NCI-H1436 treated with DMSO at 0.1 percent for 48 hours (cell line): ENCODE measurements at places on chromosomes 4 and X.

DNA sequence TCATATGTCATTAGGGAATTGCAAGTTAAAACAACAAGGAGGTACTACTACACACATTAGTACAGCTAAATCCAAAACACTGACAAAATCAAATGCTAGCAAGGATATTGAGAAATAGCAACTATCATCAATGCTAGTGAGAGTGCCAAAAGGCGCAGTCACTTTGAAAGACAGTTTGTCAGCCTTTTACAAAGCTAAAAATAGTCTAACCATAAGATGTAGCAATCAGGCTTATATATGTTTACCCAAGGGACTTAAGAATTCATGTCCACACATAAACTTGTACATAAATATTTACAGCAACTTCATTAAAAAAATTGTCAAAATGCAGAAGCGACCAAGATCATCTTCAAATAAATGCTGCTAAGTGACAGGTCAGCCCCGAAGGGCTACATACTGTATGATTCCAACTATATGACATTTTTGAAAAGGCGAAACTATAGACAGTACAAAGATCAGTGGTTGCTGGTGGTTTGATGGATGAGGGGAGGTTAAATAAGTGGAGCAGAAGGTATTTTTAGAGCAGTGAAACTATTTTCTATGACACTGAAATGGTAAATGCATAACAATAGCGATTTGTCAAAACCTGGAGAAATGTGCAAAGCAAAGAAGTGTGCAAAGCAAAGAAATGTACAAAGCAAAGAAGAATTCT lies 704.8 kb downstream of the ARAP2 start:
- DNase-seq: no peak

GRCh38 chrX:38220024-38220414 lies 652 bp downstream of the SRPX start:
- no peak for DNase-seq

DNA sequence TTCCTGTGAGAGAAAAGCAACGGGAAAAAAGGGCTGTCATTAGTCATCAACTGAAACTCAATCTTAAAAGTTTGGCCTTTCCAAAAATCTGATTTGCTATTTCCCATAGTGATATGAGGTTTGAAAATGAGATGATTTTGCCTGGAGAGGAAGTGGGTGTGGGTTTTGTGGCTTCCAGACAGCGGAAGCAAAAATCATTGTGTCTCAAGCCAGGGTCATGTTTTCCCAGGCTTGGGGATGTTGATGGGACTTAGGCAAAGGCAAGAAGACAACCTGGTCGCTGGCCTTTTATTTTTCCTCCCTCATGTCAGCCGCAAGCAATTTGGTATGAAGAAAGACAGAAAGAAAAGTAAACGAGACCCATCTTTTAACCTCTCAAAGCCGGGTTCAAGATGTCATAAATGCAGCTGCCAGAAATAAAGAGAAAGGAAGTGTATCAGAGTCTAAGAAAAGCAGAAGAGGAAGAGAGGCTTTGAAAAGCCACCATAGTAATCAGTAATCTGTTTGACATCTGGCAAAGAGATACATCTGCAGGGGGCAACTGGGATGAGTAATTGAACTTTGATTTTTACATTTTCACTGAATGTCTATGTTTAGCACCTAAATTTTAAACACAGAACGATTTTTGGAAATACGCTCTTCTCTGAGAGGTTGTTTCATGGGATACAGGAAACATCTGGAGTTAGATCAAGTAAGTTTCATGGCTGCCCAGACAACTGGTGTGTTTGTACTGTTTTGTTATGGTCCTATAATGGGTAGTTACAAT lies 521.6 kb upstream of the SLIT2 start:
- DNase-seq: no peak

DNA sequence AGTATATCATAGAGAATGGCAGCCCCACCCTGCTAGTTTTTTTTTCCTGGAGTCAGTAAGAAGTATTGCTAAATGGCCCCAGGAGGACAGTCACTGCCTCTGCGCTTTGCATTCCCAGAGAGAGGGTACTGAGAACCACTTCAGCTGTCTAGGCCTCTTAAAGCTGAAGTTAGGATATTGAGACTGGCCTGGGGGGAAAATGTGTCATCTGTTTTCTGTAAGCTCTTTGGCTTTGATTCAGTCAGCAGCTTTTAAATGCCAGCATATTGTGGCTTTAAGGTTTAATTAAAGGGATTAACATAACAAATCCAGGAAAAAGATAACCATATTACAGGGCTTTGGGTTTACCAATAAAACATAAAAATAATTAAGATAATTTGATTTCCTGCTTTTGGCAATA lies 852.0 kb downstream of the PCDH18 start:
- no peak for DNase-seq

DNA sequence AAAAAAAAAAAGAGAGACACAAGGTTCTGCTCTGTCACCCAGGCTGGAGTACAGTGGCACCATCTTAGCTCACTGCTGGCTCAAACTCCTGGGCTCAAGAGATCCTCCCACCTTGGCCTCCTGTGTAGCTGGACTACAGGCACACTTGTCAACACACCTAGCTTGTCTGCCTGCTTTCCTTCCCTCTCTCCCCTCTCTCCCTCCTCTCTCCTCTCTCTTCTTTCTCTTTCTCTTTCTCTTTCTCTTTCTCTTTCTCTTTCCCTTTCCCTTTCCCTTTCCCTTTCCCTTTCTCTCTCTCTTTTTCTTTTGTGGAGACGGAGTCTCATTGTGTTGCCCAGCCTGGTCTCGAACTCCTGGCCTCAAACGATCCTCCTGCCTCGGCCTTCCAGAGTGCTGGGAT lies 132.1 kb downstream of the DIPK2B start:
- no peak for DNase-seq

DNA sequence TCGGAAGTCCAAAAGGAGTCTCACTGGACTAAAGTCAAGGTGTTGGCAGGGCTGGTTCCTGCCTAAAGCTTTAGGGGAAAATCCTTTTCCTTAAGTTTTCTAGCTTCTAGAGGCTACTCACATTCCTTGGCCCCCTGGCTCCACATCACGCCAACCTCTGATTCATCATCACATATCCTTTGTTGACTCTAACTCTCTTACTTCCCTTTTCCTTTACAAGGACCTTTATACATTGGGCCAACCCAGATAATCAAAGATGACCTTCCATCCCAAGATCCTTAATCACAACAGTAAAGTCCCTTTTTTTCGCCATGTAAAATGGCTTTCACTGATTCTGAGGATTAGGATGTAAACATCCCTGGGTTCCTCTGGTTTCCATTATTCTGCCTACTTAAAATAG lies 146.4 kb upstream of the DCAF8L1 start:
- DNase-seq: no peak

DNA sequence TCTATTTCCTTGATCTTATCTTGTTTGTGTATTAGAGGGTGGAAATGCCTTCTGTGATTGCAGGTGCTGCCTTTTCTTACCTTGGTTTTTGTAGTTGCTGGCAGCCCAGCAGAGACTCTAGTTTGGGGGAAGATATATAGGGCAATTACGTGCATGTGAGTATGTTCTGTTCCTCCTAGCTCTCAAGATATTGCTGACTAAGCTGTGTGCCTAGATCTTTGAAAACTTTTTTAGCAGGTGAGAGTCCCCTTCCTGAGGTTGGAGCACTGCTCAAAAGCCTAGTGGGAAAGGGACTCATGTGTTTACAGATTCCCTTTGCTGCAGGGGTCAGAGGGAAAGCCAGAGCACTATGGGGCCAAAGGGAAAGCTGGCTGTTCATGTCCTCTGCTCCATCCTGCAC lies 136.1 kb downstream of the VSIG4 start:
- no peak for DNase-seq

GRCh38 chr4:78561677-78562076 lies 10.1 kb downstream of the ANXA3 start:
- no peak for DNase-seq

DNA sequence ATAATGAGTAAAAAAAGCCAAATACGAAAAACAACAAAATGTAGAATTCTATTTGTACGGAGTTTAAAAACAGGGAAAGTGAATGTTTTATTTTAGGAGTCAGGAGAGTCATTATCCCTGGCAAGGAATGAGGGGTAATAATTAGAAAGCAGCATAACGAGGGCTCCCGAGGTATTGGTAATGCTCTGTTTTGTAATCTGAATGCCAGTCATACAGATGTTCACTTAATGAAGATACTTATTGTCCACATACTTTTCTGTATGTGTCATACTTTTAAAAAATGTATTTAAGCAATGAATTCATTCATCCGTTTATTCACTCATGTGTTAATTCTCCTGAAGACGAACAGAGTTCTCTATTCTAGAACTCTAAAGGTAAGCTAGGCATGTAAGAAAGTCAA lies 87.8 kb upstream of the BMP2K start:
- DNase-seq: no peak

DNA sequence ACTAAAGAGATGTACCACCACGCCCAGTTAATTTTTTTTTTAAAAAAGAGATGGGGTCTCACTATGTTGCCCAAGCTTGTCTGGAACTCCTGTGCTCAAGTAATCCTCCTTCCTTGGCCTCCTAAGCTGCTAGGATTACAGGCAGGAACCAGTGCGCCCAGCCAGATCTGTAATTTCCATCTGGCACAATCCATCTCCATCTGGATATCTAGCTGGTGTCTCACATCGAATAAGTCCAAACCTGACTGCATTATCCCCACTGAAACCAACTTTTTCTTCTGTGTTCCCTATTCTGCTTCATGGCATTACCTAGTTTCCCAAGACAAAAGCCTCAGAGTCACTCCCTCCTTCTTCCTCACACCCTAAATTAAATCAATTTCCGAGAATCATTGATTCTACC lies 125.8 kb upstream of the TEX13C start:
- DNase-seq: no peak

DNA sequence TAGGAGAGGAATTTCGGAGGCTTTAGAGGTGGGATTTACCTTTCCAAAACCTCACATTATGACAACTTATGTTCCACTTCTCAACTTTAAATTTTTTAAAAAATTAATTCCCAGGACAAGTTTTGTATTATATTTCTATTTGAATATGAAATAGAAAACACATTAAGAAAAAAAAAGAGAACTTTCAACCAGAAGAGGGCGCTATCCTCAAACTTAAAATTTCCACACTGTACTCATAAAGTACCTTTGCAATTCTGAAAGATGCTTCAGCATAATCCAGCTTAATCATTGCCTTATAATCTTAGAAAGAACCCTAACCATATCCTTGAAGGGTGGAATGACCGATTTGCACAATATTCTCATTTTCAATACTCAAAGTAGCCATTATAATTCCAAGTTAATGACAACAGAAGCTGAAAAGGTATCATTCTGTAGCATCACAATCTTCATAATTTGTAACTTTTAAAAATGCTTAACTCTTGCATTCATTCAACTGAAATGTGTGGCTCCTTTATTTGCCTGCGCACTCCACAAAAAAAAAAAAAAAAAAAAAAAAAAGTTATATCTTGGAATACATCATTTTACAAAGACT lies 158.0 kb downstream of the KCNIP4 start:
- DNase-seq: no peak

DNA sequence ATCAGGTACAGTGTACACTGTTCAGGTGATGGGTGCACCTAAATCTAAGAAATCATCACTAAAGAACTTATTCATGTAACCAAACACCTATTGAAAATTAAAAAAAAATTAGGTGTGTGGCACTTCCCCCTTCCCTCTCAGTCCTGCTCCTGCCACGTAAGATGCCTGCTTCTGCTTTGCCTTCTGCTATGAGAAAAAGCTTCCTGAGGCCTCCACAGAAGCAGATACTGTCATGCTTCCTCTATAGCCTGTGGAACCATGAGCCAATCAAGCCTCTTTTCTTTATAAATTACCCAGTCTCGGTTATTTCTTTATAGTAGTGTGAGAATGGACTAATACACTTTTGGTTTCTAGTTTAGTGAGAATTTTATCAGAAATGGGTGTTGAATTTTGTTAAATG lies 459.8 kb upstream of the DIPK2B start:
- no peak for DNase-seq

DNA sequence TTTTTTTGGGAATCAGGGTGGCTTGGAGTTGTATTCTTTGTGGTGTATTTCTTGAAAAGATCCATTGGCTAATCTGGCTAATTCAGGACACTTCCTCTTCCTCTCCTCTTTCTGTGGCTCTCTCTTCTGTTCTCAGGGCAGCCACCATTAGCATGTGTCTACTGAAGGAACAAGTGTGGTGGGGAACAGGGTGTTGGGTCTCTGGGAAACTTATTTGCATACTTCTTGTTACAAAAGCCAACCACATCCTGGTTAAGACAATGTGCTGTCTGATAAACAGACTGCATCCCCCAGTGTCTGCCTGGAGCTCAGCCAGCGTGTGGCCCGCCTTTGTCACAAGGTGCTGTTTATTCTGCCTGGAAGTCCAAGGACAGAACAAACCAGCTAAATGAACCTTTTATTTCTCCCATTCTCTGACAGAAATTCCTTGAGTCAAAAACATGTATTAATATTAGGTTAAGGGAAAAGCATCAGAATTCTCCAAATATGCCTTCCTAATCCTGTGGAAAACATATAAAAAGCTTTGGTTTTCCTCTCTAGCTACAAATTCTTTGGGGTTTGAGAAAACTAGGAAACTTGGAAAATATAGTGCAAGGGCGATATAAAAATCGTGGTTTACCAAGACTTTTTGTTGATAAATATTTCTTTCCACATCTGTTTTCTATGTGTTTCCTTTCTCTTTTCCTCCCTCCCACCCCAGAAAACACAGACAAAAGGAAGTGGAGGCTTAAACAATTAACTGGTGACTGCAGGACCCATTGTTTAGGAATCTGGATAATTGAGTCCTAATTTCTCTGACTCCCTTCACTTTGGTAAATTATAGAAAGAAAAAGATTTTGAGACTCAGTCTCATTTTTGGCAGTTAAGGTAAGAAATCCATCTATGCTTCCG lies 203.6 kb downstream of the SPRY1 start:
- DNase-seq: peak; percentile 45

DNA sequence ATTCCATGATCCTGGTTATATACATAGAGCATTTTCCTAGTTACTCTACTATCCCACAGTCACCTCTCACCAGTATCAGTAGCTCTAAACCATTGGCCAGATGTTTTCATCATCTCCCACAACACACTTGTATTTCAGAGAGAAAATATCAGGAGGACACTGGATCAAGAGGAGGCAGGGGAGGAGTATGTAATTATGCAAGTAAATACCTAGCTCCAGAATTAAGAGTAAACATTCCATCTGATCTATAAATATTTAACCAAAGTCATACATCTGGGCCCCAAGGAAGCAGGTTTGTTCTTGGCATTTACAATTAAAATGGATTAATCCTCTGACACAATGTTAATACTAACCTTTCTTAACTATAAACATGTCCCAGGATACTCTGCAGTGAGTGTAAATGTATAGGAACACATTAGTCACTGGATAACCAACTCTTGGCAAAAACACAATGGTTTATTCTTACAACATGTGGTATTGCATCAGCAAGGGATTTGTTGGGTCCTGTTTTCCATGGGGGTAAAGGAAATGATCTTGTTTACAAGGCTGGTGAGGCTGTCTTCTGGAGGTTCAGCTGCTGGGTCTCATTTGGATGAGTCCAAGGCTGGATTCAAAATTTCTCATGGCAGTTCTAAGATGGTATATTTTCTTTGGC lies 170.1 kb downstream of the ATG4A start:
- no peak for DNase-seq

- no peak for DNase-seq
Observed at GRCh38 chrX:134144231-134144630, 92.8 kb upstream of the CCDC160 start.

GRCh38 chr4:136893573-136893972 lies 638.7 kb downstream of the PCDH18 start:
- DNase-seq: no peak

- DNase-seq: no peak
Observed at GRCh38 chr4:139603576-139604410, 47.8 kb upstream of the SETD7 start.

- no peak for DNase-seq
Observed at GRCh38 chr4:184748251-184748652, 14.4 kb upstream of the CENPU start.

- DNase-seq: no peak
Observed at GRCh38 chr4:128337863-128338262, 50.2 kb upstream of the PGRMC2 start.
